ENCODE measurements at places on chromosomes 7 and 10.

DNA sequence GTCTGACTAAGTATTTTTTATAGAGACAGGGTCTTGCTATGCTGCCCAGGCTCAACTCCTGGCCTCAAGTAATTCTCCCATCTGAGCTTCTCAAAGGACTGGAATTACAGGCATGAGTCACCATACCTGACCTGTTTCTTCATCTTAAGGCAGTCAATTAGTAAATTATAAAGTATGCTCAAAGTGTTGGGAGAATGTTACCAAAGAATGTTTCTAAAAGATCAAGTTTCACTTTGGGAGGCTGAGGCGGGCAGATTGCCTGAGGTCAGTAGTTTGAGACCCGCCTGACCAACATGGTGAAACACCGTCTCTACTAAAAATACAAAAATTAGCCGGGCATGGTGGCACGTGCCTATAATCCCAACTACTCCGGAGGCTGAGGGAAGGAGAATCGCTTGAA is 117.0 kb downstream of the ALOX5 start:
- no peaks in the 10 kb centered on the region for H3K36me3 ChIP-seq
- H3K4me3 ChIP-seq, result no peak overlapping the region
- DNase-seq, result no peak
- no peaks in the 10 kb centered on the region for H3K27me3 ChIP-seq
- no peaks in the 10 kb centered on the region for H3K4me1 ChIP-seq

- H3K27ac ChIP-seq, result no peak overlapping the region
- H3K27me3 ChIP-seq, result no peaks in the 10 kb centered on the region
- no peak overlapping the region for H3K4me3 ChIP-seq
- no peaks in the 10 kb centered on the region for H3K4me1 ChIP-seq
- no peaks in the 10 kb centered on the region for H3K36me3 ChIP-seq
These were observed 50.2 kb downstream of the ZNF467 start for GRCh38 chr7:149723082-149723767.

- no peak overlapping the region for H3K4me3 ChIP-seq
- H3K36me3 ChIP-seq, result no peaks in the 10 kb centered on the region
- no peak for DNase-seq
- no peak overlapping the region for H3K27ac ChIP-seq
- no peaks in the 10 kb centered on the region for H3K27me3 ChIP-seq
These were observed 14.0 kb downstream of the AOAH start for GRCh38 chr7:36710186-36710791.

- peak overlapping the region; percentile 70 for H3K4me3 ChIP-seq
- no peak for DNase-seq
- no peaks in the 10 kb centered on the region for H3K27me3 ChIP-seq
- peaks cover 3% of the 10 kb centered on the region for H3K36me3 ChIP-seq
- H3K4me1 ChIP-seq, result peaks cover 78% of the 10 kb centered on the region
These were observed 8.8 kb downstream of the MAFK start for GRCh38 chr7:1539181-1539881.

DNA sequence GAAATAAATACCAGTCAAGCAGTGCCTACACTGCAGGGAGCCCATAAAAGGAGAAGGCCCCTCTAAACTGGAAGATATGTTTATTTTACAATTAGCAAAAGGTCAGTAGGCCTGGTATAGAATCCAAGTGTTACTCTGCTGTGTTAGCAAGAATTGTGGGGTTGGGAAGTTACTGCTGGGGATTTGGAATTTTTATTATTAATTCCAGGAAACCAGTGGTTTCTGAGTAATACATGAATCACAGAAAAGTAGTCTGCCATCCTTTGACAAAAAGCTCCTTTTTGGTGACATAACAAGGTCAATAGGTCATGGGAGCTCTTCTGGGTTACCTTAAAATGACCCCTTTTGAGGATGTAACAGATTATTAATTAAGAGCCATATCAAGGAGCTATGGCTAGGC is 67.4 kb downstream of the ZNF92 start:
- no peak overlapping the region for H3K27ac ChIP-seq
- no peak for DNase-seq
- no peaks in the 10 kb centered on the region for H3K36me3 ChIP-seq
- no peak overlapping the region for H3K4me3 ChIP-seq

GRCh38 chr7:1663223-1663622 is 6.9 kb upstream of the ELFN1 start:
- H3K27ac ChIP-seq, result no peak overlapping the region
- H3K4me1 ChIP-seq, result peaks cover 12% of the 10 kb centered on the region
- no peak for DNase-seq
- H3K4me3 ChIP-seq, result no peak overlapping the region

DNA sequence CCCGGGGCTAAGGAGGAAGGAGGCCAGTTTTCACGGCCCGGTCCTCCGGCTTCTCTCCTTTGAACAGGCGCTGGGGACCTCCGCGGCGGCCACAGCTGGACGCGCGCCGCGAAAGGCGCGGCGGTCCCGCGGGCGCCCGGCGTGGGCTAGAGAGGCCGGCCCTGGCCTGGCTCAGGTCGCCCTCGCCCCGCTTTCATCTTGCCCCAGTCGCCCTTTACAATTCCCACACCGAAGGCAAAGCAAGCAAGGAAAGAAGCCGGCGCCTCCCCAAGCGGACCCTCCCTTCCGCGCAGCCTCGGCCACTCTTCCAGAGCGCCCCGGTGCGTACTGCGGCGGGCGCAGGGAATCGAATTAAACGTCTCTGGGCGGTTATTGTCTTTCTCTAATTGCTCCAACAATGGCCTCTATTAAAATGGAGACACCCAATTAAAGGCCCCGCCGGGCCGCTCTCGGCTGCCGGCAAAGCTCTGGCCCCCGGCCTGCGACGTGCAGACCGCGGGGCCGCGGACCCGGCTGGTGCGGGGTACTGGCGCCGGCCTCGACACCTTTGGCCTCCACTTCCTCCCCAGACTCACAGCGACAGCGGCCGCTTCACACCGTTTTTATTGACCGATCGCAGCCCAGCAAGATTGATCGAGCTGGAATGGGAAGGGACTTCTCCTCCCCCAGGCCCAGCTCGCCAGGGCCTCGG is 4.5 kb upstream of the GATA3 start:
- H3K4me3 ChIP-seq, result peak overlapping the region; percentile 58
- no peak overlapping the region for H3K27ac ChIP-seq
- no peaks in the 10 kb centered on the region for H3K36me3 ChIP-seq
- no peaks in the 10 kb centered on the region for H3K27me3 ChIP-seq

GRCh38 chr10:72757732-72758131 is 65.8 kb downstream of the MCU start:
- H3K36me3 ChIP-seq, result no peaks in the 10 kb centered on the region
- no peak overlapping the region for H3K27ac ChIP-seq
- DNase-seq, result no peak
- no peaks in the 10 kb centered on the region for H3K4me1 ChIP-seq
- no peak overlapping the region for H3K4me3 ChIP-seq
- H3K27me3 ChIP-seq, result no peaks in the 10 kb centered on the region

GRCh38 chr7:68529221-68529620 is 1069.1 kb upstream of the AUTS2 start:
- no peak overlapping the region for H3K27ac ChIP-seq
- no peak overlapping the region for H3K4me3 ChIP-seq
- H3K36me3 ChIP-seq, result no peaks in the 10 kb centered on the region
- H3K4me1 ChIP-seq, result no peaks in the 10 kb centered on the region
- H3K27me3 ChIP-seq, result no peaks in the 10 kb centered on the region
- DNase-seq, result no peak

DNA sequence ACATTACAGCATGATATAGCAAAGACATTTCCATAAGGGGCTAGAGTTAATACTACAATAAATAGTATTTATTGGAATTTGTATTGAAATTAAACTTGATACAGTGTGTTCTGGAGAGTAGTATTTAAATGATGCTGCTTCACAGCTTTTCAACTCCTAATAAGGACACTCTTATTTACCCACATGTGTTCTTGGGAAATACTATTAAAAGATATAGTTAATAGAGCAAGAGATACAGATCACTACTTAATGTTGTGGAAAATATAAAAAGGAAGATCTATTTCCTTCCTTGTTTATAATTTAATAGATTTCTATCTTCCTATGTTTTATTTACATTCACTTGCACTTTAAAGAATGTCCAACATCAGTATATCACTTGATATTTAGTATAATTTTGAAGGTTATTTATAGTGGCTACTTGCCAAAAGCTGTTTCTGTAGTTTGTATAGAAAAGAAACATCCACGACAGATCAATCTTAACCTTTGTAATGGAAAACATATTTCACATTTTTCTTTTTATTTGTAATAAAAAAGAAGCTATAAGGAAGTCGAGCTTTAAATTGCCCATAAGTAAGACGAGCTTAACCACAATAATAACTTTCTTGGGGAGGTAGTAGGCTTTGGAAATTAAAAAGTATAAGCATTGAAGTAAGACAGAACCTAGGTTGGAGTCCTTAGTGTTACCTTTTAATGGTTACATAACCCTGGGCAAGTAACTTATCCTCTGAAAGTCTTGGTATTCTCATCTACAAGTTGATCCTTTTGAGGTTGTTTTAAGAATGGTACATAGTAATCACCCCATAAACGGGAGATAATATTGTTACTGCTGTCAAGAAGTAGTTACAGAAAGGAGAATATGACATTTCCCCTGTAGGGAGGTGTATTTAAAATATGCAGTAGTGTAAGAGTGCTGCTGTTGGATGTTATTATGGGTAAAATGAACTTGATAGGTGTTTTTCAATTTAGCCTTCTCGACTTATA is 32.8 kb downstream of the CPED1 start:
- no peaks in the 10 kb centered on the region for H3K4me1 ChIP-seq
- H3K4me3 ChIP-seq, result no peak overlapping the region
- no peak for DNase-seq

GRCh38 chr10:7666253-7667023 is at the start of gene ITIH5:
Gene ITIH5 (minus strand): TSS chr10:7666966. CDS start chr10:7666892, 74 bp downstream.
- H3K4me1 ChIP-seq, result no peaks in the 10 kb centered on the region
- peak within 1 kb of the TSS; percentile 36 for H3K4me3 ChIP-seq
- H3K27me3 ChIP-seq, result peaks cover 11% of the 10 kb centered on the region
- H3K27ac ChIP-seq, result no peak within 1 kb of the TSS
- H3K36me3 ChIP-seq, result no peaks in the 10 kb centered on the region

- no peaks in the 10 kb centered on the region for H3K27me3 ChIP-seq
- H3K27ac ChIP-seq, result no peak overlapping the region
- DNase-seq, result no peak
- H3K36me3 ChIP-seq, result no peaks in the 10 kb centered on the region
- H3K4me3 ChIP-seq, result no peak overlapping the region
These were observed 41.9 kb upstream of the PSMG3 start for GRCh38 chr7:1611708-1612241.

- H3K36me3 ChIP-seq, result peaks cover 6% of the 10 kb centered on the region
- no peaks in the 10 kb centered on the region for H3K27me3 ChIP-seq
- DNase-seq, result no peak
- H3K27ac ChIP-seq, result no peak overlapping the region
- H3K4me3 ChIP-seq, result no peak overlapping the region
These were observed 56.1 kb downstream of the ZRANB1 start for GRCh38 chr10:124997771-124998623.

DNA sequence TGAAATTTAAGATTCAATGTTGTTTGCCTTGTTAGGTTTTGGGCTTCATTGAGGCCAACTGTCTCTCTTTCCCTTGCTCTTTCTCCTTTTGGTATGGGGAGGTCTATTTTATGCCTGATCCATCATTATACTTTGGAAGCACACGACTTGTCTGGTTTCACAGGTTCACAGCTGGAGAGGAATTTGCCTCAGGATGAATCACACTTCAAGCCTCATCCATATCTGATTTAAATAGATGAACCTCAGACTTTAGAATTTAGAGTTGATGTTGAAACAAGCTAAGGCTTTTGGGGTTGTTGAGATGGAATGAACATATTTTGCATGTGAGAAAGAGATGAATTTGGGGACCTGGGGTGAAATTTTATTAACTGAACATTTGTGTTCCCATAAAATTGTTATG is 150.5 kb upstream of the IGFBP3 start:
- H3K4me1 ChIP-seq, result no peaks in the 10 kb centered on the region
- H3K36me3 ChIP-seq, result no peaks in the 10 kb centered on the region

GRCh38 chr7:77819021-77819420 is 20.4 kb downstream of the PHTF2 start:
- H3K36me3 ChIP-seq, result no peaks in the 10 kb centered on the region
- H3K27ac ChIP-seq, result no peak overlapping the region
- H3K4me1 ChIP-seq, result no peaks in the 10 kb centered on the region
- H3K27me3 ChIP-seq, result no peaks in the 10 kb centered on the region
- no peak for DNase-seq

DNA sequence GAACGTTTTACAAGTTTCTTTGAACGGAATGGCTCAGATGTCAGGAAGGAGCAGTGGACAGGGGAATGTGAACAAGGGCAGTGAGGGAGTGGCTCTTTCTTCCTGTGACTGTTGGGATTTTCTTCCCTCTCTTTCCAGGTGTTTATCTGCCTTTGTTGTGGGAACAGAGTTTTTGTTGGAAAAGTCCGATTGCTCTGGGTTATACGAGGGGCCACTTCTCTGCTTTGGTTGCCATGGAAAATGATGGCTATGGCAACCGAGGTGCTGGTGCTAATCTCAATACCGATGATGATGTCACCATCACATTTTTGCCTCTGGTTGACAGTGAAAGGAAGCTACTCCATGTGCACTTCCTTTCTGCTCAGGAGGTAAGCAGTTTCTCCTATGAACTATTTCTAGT is 41.4 kb downstream of the ZRANB1 start:
- no peak for DNase-seq
- H3K27me3 ChIP-seq, result no peaks in the 10 kb centered on the region
- H3K4me3 ChIP-seq, result no peak overlapping the region
- H3K36me3 ChIP-seq, result peaks cover 24% of the 10 kb centered on the region
- H3K27ac ChIP-seq, result no peak overlapping the region

DNA sequence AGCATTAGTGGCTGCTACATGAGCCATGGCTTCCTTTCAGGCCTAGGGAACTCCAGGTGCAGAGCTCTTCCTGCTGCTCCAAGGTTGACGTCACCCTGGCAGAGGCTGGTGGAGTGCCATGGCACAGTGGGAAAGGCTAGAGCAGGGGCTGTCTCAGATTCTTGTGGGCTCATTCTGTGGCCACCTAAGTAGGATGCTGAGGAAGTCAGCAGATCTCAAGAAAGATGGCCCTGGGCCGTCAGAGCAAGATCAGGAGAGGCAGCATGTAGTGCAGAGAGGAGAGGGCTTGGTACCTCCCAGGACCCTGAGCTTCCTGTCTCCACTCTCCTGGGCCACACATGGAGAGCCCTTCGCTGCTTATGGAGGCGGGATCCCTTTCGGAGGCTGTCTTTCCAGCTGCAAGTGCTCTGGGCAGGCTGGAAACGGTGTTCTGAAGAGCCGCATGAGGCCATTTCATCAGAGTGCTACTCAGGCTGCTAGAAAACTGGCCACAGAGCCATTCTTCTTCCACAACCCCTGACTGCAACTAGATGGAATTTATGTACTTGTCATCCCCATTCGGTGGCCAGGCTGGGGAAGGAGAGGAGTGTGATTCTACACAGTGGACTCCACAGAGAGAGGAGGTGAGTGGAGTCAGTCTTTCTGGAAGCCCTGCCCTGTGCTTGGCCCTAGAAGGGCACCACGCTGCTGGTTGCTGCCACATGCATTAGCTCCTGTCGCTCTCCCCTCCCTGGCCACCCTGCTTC is 304.2 kb downstream of the RPS24 start:
- no peak overlapping the region for H3K4me3 ChIP-seq
- H3K4me1 ChIP-seq, result no peaks in the 10 kb centered on the region
- no peaks in the 10 kb centered on the region for H3K36me3 ChIP-seq
- no peaks in the 10 kb centered on the region for H3K27me3 ChIP-seq
- DNase-seq, result no peak
- H3K27ac ChIP-seq, result no peak overlapping the region
